ENCODE measurements at places on chromosomes 2 and 18. TPM values are rescaled to one million over a fixed set of nuclear protein-coding genes. Genes with fewer than 3 reads are reported as not detected.

DNA sequence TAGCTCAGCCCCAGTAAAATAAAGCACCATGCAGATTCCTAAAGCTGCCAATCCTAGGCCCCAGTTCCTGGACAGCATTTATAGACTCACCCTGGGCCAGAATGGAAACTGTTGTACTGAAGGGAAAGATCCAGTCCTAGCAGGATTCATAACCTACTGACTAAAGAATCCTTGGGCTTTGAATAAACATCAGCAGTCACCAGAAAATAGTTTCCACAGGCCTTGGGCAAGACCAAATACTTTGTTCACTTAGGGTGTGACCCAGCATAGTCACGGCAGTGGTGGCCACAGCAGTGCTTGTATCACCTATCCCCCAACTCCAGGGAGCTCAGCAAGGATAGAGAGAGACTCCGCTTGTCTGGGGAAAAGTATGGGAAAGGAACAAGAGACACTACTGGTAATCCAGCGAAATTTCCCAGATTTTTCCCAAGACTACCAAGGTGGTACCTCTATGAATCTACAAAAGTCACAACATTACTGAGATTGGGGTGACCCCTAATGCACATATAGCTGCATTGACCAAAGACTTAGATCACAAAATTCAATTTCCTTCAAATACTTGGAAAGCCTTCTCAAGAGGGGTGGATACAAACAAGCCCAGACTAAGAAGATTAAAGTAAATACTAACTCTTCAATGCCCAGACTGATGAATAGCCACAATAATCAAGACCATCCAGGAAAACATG is 748.1 kb upstream of the LRATD1 start:
- no peak overlapping the region for H3K4me3 ChIP-seq
- DNase-seq, result no peak
- no peaks in the 10 kb centered on the region for H3K27me3 ChIP-seq
- H3K36me3 ChIP-seq, result no peaks in the 10 kb centered on the region

Gene RABL2A
- polyA plus RNA-seq, result 7.8 TPM

Gene ANKRD30BL
- not detected for polyA plus RNA-seq

DNA sequence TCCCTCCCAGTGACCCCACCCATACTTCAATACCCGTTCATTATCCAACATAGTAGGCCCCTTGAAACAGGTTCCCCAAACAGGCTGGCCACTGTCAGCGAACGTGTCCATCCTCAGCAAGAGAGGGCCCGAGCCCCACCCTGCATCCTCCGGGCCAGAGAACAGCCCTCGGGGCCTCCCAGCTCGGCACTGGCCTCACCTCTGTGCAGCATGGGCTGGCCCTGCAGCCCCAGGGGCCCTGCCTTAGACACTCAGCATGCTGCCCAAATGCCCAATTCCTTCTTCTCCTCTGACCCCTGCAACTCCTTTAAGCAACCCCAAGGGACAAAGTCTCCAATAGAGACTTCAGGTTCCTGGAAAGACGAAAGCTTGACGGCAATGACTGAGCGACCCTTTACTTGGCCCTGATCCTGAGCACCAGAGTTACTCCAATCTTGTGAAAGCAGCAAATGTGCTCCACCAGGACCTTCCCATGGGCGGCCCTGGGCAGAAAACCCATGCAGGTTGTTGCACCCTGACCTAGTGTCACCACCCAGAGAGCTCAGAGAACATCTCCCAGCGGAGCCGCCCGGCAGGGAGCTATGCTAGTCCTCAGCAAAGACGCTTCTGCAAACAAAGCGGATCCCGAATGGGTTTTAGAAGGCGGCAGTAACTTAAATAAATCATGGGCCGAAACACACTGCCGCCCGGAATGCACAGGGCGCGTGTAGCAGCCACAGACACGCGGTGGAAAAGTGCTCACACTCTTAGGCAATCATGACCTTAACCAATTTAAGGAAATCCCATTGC is 782 bp downstream of the COL6A3 start:
- H3K4me3 ChIP-seq, result peak overlapping the region; percentile 53
- DNase-seq, result peak; percentile 81
- no peaks in the 10 kb centered on the region for H3K27me3 ChIP-seq
- H3K4me1 ChIP-seq, result peaks cover 27% of the 10 kb centered on the region

Gene ANTXR1
- polyA plus RNA-seq, result 28.8 TPM

Gene ACTR2
- polyA plus RNA-seq, result 142 TPM
